ENCODE measurements at places on chromosomes 12 and 14.

GRCh38 chr14:30906752-30907658 is 32.6 kb downstream of the COCH start:
- peak; percentile 61 for DNase-seq

DNA sequence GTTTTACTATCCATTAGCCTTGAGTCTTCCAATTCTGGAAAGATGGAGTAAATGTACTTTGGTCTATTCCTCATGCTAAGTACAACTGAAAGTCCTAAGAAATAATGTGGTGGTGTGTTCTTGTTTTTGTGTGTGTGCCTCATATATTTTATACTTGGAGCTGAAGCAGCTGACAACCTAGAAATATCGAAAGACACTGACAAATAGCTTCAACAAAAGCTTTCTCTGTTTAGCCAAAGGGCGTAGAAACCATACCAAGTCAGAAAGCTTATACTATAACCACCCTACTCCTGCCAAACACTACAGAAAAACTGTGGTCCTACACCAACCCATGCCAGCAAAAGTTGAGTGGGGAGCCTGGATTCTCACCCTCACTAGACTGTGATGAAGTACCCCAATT is 188.4 kb downstream of the GPHN start:
- no peak for DNase-seq

GRCh38 chr12:100737168-100737567 is 57.4 kb upstream of the ANO4 start:
- peak; percentile 1 for DNase-seq

- DNase-seq, result no peak
Measured at GRCh38 chr12:68924546-68924945, 8.4 kb downstream of the CPM start.

- no peak for DNase-seq
Measured at GRCh38 chr12:66103016-66103913, 27.3 kb downstream of the LLPH start.

DNA sequence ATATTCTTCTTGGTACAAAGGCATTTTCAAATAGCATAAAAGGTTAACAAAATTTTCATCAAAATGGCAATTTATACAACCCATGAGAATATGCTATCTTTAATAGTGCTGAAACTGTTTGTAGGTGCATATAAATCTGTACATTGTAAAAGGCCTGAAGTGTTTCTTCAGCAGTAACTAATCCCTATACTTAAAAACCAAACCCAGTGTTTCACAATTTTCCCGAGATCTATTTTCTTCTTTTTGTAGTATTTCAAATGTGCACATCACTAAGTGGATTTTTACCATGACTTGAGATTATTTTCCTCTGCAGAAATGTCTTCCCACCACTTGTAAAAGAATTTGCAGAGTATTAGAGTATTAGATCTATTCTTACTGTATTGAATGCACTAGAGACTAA is 76.5 kb downstream of the FERMT2 start:
- DNase-seq, result no peak

- peak; percentile 68 for DNase-seq
Measured at GRCh38 chr12:51752234-51752889, 96.2 kb downstream of the FIGNL2 start.

GRCh38 chr14:104680056-104680805 is 9.2 kb upstream of the INF2 start:
- peak; percentile 79 for DNase-seq

DNA sequence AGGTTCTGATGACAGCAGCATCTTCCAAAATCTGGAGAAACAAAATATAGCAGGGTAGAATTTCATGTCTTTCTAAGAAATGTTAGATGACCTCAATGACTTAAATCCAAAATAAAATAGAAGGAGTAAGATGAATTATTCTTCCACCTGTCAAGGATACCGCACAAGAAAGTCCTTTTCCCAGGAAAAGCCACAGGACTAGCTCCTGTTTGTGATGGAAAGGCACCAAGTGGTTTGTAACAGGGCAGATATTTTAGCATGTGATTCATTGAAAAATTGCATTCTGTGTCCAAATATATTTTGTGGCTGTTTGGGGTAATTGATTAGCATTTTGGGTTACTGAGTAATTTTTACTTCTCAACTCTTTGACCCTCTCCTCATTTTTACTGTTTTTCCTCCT is 2.7 kb downstream of the CD163L1 start:
- DNase-seq, result no peak

DNA sequence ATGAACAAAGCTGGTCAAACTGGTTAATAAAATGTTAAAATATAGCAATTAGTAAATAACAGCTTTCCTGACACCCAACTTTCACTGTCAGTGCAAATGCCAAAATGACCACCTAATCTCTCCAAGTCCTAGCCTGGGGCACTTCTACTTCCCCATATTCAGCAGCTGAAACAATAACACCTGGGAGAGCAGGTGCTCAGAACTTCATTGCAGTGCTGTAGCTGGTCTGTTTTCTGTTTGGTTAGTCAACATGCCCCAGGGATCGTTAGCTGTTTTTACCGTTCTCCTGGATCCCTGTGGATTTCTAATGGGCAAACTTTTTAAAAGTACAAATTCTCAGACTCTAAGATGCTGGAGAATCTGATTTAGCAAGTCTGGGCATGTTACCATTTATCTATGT is 759.7 kb downstream of the GALC start:
- DNase-seq, result no peak

- DNase-seq, result no peak
Measured at GRCh38 chr12:112962561-112962960, 15.8 kb upstream of the OAS2 start.

GRCh38 chr14:94769391-94770250 is at the start of gene GSC:
TSS of gene GSC (minus strand) at chr14:94770113. CDS start at chr14:94770015, 98 bp downstream.
- DNase-seq, result no peak

- DNase-seq, result no peak
Measured at GRCh38 chr12:48998497-48999353, 450 bp downstream of the DDN start.

- DNase-seq, result peak; percentile 70
Measured at GRCh38 chr12:12265571-12266388, 1.1 kb downstream of the LRP6 start.

DNA sequence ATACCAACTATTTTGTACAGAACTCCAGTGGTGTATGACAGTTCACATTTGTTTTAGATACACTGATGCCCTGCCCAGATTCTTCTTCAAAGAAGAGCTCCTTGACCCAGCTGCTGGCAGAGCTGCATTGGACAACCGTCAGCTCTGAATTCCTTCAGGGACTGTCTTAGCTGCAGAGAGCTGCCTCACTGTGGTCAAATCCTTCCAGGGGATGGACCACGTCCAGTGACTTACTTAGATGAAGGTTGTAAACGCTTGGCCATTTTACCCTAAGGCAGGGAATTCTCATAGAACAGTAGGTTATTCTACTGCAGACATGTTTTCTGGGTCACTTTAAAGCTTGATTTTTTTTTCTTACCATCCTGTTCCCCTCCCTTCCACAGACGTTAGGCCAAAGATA is 905.0 kb upstream of the ATXN7L3B start:
- no peak for DNase-seq

GRCh38 chr12:104536841-104537240 is 80.1 kb downstream of the CHST11 start:
- no peak for DNase-seq

DNA sequence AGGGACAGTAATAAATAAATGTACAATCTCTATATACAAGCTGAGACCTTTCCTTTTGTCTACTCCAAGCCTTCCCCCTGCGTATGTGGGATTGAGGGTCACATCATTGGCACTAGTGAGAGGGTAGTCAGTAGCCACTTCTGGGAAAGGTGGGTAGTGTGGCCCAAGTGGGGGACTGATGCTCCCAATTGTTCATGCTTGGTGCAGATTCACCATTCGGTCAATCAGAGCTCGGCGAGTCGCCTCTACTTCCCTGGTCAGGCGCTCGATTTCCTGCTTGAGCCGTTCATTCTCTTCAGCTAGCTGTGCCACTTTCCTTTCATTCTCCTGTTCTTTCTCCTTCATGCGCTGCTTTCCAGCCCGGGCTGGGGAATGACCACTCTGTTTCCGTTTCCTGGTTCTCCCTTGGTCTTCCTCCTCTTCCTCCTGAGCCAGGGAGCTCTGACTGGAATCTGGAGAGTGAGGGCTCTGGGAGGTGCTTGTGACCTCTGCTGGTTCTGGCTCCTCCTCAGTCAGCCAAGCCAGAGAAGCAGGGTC is 3.6 kb downstream of the DDIT3 start:
- DNase-seq, result no peak

DNA sequence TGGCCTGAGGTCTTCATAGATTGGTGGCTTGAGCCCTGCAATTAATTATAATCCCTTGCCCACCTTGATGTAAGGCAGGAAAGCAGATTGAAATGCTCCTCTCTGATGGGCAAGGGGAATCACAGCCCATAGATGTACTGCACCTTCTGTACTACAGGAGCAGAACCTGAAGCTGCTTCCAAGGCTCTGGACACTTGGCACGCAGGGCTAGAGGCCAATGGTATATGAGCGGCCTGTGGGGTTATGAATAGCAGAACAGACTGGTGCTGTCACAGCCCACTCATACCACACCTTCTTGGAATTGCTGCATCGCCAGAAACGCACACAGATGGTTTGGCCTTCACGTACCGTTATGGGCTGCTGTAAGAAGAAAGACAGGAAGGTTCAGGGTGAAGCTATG is 1.7 kb upstream of the RBM23 start:
- no peak for DNase-seq

DNA sequence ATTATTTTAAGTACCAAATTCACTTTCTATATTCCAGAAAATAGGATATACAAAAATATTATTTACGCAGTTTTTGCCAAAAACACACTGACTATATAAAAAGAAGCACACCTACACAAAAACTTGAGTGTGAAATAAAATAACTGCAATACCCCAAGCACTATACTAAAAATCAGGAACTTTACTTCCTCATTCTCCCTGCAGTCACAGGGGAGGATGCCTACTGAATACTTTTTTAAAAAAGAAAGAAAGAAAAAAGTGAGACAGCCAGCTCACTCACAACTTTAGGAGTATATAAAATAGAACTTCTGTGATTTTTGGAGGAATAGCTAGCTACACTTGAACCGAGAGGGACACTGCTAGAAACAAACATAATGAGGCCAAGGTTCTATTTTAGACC is 12.2 kb downstream of the RPS6KA5 start:
- DNase-seq, result no peak

GRCh38 chr12:8561011-8561410 is 20.3 kb upstream of the CLEC4E start:
- no peak for DNase-seq

GRCh38 chr12:80877721-80878265 is 59.9 kb downstream of the LIN7A start:
- DNase-seq, result peak; percentile 66

- no peak for DNase-seq
Measured at GRCh38 chr12:42144158-42144407, 591 bp downstream of the GXYLT1 start.

- DNase-seq, result peak; percentile 99
Measured at GRCh38 chr12:47377414-47378221, 297.9 kb upstream of the AMIGO2 start.

- DNase-seq, result peak; percentile 84
Measured at GRCh38 chr12:111775205-111776193, 8.8 kb downstream of the ALDH2 start.

- no peak for DNase-seq
Measured at GRCh38 chr14:56394826-56395530, 184.6 kb upstream of the TMEM260 start.

- no peak for DNase-seq
Measured at GRCh38 chr12:14777271-14777670, 26.0 kb downstream of the WBP11 start.

DNA sequence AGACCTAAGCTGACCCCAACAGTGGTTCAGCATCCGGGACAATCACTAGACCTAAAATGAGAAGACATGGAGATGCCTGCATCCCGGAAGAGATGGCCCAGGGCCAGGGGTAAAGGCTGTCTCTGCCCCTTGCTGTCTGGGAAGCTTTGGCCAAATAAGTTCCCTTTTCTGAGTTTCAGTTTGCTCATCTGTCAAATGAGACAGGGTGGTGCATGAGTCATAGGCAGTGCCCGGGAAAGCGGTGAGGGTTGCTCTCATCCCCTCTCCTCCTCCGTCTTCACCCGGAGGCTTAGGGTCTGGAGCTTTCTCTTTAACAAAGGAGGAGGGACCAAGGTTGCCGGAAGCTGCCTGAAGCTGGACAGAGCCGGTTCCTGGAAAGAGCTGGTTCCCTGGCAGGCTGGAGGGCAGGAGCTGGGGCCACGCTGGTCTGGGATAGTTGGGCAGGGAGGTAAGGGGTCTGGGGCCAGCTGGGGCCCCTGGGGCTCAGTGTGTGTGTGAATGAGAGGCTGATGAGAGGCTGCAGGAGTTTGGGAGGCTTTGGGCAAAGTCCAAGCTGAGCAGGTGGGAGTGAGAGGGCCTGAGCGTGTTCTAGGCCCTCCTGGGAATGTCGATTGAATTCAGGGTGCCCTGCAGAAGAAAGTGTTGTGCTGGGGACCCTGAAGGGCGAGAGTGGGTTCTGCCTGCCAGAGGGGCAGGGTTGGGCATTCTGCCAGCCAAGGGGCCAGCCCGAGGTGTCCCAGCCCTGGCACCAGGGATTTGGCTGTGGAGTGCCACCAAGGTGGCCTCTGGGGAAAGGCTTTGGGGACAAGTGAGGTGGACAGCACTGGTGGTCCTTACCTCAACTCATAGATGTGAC is at the start of gene SDSL:
TSS of gene SDSL (plus strand) at position 351 of the 856 bp plus-strand sequence. CDS start 5,603 bp downstream, outside the sequence.
- DNase-seq, result peak; percentile 73

DNA sequence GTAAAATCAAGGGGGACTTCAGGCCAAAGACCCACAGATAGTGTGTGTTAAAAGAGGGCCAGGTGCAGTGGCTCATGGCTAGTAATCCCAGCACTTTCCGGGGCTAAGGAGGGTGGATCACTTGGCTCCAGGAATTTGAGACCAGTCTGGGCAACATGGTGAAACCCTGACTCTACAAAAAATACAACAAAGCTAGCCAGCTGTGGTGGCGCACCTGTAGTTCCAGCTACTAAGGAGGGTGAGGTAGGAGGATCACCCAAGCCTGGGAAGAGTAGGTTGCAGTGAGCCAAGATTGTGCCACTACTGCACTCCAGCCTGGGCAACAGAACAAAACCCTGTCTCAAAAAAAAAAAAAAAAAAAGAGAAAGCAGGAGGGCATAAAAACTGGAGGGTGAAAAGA is 8.5 kb downstream of the VCPKMT start:
- DNase-seq, result no peak

DNA sequence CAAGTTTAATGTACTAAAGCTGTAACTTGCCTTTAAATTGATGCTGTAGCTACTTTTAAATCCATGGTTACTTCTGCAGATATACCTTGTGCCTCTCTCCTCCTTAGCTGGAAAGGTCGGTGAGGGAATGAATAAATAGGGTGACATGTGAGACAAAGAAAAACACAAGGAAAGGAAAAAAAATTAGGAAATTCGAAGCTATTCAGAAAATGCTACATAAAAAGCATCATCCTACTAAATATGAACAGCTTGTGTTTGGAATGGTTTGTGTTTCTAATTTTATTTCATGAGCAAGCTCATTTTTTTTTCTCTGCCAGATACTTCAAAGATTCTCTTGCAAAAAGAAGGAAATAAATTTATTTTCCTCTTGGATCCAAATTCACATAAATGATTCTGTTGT is 186.3 kb upstream of the NUDT4 start:
- DNase-seq, result no peak
